ENCODE measurements at places on chromosomes 7 and 10.

DNA sequence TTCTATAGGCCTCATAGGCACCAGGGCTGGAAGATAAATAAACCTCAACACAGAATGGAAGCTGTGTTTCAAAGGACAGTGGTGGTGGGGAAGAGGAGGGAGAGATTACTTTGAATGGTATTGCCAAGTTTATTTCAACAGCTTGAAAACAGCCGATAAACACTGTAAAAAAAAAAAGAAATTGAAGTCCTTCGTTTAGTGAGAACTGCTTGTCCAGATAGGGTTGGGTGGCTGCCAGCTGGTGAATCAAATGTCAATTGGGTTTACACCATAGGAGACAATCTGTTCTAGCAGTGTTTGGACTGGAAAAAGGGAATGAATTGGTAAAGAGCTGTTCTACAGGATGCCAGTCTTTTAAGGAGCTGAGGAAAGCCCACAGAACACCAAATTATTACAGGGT, 254.8 kb downstream of the PHF14 start:
- DNase-seq: no peak

- DNase-seq: no peak
Observed at GRCh38 chr7:42347616-42348015, 110.6 kb upstream of the GLI3 start.

DNA sequence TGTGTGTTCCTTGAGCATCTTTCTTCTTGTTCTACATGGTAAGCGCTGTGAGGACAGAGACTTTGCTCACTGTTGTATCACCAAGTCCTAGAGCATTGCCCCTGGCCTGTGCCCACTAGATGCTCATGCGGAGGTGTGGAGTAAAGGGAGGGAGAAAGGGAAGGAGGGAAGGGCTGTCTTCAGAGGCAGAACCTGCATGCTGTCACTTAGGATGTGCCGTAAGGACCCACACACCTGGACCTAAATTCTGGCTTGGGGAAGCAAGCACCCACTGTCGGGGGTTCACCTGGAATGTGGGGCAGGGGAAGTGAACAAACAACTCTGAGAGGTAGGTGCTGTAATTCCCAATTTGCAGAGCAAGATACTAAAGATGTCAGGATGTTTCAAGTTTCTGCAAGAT, 129.5 kb downstream of the PTPN20 start:
- DNase-seq: no peak

GRCh38 chr10:112184379-112184778, 814 bp upstream of the GPAM start:
- no peak for DNase-seq

GRCh38 chr10:132616170-132616995, 78.8 kb downstream of the INPP5A start:
- no peak for DNase-seq

GRCh38 chr10:132390921-132391675, 5.9 kb upstream of the PWWP2B start:
- DNase-seq: no peak

GRCh38 chr7:151274396-151274795, 25.9 kb upstream of the SMARCD3 start:
- DNase-seq: no peak
